ENCODE measurements at places on chromosomes 7 and 10. TPM values are rescaled to one million over a fixed set of nuclear protein-coding genes. Genes with fewer than 3 reads are reported as not detected.

DNA sequence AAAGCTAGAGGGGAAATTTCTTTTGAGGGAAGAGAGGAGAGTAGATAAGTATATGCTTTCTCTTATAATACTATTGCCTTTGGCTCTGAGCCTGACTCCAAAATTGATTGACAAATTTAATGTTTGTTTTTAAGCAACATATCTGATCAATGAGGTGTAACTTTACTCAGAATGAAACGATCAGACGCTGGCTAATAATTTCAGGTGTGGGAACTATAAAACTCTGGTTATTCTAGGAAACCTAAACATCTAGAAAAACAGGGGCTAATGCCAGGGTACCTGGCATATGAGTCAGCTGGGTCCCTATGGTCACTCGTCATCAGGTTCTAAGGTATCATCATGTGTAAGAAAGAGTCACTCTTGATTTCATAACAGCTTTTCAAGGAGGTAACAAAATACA, 139.7 kb downstream of the ATE1 start:
- H3K4me1 ChIP-seq, result no peaks in the 10 kb centered on the region
- H3K36me3 ChIP-seq, result no peaks in the 10 kb centered on the region
- no peak overlapping the region for H3K27ac ChIP-seq
- no peak overlapping the region for H3K4me3 ChIP-seq
- no peak for DNase-seq
- no peaks in the 10 kb centered on the region for H3K27me3 ChIP-seq

DNA sequence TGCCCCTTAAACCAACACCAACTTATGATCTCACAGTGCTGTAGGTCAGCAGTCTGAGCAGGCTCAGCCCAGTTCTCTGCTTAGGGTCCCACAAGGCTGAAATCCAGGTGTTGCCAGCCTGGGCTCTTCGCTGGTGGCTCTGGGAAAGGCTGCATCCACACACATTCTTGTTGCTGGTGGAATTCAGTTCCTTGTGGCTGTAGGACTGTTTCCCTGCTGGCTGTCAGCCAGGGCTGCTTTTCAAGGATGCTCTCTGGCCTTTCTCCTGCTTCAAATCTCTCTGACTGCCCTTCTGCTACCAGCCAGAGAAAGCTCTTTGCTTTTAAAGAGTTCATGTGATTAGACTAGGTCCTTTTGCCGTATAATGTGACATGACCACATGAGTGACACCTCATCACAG, 15.3 kb downstream of the POLL start:
- H3K27ac ChIP-seq, result no peak overlapping the region
- no peak overlapping the region for H3K4me3 ChIP-seq
- no peaks in the 10 kb centered on the region for H3K36me3 ChIP-seq

SEC31B gene
- total RNA-seq, result 42.0 TPM

- H3K4me3 ChIP-seq, result no peak overlapping the region
- DNase-seq, result peak; percentile 77
- H3K4me1 ChIP-seq, result peaks cover 24% of the 10 kb centered on the region
- no peaks in the 10 kb centered on the region for H3K27me3 ChIP-seq
- peak overlapping the region; percentile 85 for H3K27ac ChIP-seq
Measured at GRCh38 chr10:4981722-4982471, 18.7 kb downstream of the AKR1C1 start.

- no peaks in the 10 kb centered on the region for H3K4me1 ChIP-seq
- DNase-seq, result no peak
- H3K27me3 ChIP-seq, result no peaks in the 10 kb centered on the region
Measured at GRCh38 chr7:105130048-105130447, 116.0 kb downstream of the KMT2E start.

DNA sequence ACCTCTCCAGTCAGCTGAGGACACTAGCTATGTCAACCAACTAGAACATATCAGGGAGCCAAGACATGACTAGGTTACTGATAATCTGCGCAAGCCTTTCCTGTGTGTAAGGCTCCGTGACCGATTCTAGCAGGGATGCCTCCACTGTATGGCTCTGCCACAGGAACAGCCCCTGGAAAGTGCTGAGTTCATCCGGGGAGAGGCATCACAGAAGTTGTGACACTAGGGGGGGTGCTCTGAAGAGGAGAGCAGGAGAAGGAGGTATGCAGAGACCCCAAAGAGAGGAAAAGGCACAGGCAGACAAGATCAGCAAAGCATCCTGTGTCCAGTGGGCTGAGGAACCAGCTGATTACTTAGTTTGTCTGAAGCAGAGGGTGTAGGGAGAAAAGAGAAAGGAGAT, 13.5 kb downstream of the UPP1 start:
- H3K27ac ChIP-seq, result no peak overlapping the region
- DNase-seq, result no peak
- no peaks in the 10 kb centered on the region for H3K27me3 ChIP-seq
- no peaks in the 10 kb centered on the region for H3K4me1 ChIP-seq
- no peaks in the 10 kb centered on the region for H3K36me3 ChIP-seq

- H3K4me1 ChIP-seq, result no peaks in the 10 kb centered on the region
- H3K27me3 ChIP-seq, result no peaks in the 10 kb centered on the region
- H3K27ac ChIP-seq, result no peak overlapping the region
- H3K4me3 ChIP-seq, result no peak overlapping the region
- no peak for DNase-seq
- no peaks in the 10 kb centered on the region for H3K36me3 ChIP-seq
Measured at GRCh38 chr10:474946-475345, 214.5 kb downstream of the DIP2C start.

DNA sequence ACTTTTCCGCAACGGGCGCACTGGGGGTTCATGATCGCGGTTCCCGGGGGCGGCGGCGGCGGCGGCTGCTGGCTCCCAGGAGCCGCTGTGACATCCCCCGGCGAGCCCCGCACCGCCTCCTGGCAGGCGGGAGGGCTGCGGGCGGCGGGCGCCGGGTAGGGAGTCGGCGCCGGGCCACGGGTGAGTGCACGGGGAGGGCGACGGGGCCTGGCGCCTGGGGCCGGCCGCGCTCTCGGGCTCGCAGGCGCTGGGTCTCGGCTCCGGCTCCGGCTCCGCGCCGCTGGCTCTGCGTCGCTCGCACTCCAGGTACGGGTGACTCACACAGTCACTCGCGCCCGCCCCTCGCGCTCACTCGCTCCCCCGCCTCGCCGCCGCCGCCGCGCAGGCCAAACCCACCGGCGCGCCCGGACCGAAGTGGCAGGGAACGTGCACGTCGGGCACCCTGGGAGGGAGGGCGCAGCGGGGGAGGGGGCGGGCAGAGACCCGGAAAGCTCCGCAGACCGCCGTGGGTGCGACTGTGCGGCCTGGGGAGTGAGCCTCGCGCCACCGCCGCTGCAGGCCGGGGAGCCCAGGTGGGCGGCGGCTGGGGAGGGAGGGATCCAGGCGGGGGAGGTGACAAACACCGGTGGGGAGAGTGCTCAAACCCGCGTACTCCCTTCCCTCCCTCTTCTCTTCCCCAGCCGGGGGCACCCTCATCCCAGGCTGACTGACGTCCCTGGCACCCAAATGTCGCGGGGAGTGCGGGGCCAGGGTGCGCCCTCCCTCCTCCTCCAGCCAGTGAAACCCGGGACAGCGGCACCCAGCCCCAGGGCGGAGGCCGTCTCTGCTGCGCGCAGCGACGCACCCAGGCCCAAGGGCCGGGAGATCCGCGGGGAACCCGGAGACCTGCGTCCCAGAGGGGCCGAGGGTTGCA, 276.9 kb upstream of the NEBL start:
- no peaks in the 10 kb centered on the region for H3K36me3 ChIP-seq
- peak overlapping the region; percentile 49 for H3K4me3 ChIP-seq
- DNase-seq, result peak; percentile 18
- H3K27ac ChIP-seq, result no peak overlapping the region

PPP1R17 gene
- 2.4 TPM for total RNA-seq

- DNase-seq, result no peak
- H3K27me3 ChIP-seq, result no peaks in the 10 kb centered on the region
- H3K4me3 ChIP-seq, result no peak overlapping the region
- H3K4me1 ChIP-seq, result no peaks in the 10 kb centered on the region
- H3K27ac ChIP-seq, result no peak overlapping the region
- H3K36me3 ChIP-seq, result no peaks in the 10 kb centered on the region
Measured at GRCh38 chr7:143954135-143954534, 509 bp upstream of the OR2F1 start.

ZNF37A gene
- 13.7 TPM for total RNA-seq

GRCh38 chr7:129958643-129959470, 6.1 kb upstream of the UBE2H start:
- H3K4me1 ChIP-seq, result peaks cover 8% of the 10 kb centered on the region
- H3K27me3 ChIP-seq, result no peaks in the 10 kb centered on the region
- no peaks in the 10 kb centered on the region for H3K36me3 ChIP-seq
- peak overlapping the region; percentile 67 for H3K27ac ChIP-seq
- H3K4me3 ChIP-seq, result no peak overlapping the region

GRCh38 chr10:30759423-30759822, 129.9 kb upstream of the LYZL2 start:
- DNase-seq, result no peak
- H3K27ac ChIP-seq, result no peak overlapping the region
- no peak overlapping the region for H3K4me3 ChIP-seq

RNF133 gene
- total RNA-seq, result 39.1 TPM

OLAH gene
- 6.1 TPM for total RNA-seq

TCERG1L gene
- total RNA-seq, result 7.7 TPM

- H3K27me3 ChIP-seq, result no peaks in the 10 kb centered on the region
- H3K4me1 ChIP-seq, result no peaks in the 10 kb centered on the region
- no peaks in the 10 kb centered on the region for H3K36me3 ChIP-seq
- no peak overlapping the region for H3K27ac ChIP-seq
Measured at GRCh38 chr10:48423884-48424283, 117.4 kb downstream of the MAPK8 start.

DNA sequence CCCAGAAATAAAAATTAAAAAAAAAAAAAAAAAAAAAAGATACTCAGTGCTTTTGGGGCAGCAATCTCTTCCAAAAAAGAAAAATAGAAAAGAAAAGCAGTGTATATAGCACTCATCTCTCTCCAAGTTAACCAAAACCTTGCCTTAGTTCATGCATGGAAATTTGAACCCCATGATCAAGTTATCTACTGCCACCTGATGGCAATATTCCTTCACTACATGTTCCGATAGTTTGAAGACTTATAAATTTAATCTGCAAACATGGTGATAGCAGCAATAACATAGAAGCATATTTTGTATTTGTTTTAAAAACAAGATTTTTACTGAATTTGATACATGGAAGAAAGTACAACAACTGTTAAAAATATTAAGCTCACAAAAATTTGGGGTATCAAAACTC, 48.6 kb upstream of the SLIT1 start:
- H3K27ac ChIP-seq, result no peak overlapping the region
- H3K27me3 ChIP-seq, result no peaks in the 10 kb centered on the region
- no peaks in the 10 kb centered on the region for H3K36me3 ChIP-seq
- no peak for DNase-seq

Data from testis (tissue), 5 donors.